ENCODE measurements at places on chromosomes 2 and 18.

DNA sequence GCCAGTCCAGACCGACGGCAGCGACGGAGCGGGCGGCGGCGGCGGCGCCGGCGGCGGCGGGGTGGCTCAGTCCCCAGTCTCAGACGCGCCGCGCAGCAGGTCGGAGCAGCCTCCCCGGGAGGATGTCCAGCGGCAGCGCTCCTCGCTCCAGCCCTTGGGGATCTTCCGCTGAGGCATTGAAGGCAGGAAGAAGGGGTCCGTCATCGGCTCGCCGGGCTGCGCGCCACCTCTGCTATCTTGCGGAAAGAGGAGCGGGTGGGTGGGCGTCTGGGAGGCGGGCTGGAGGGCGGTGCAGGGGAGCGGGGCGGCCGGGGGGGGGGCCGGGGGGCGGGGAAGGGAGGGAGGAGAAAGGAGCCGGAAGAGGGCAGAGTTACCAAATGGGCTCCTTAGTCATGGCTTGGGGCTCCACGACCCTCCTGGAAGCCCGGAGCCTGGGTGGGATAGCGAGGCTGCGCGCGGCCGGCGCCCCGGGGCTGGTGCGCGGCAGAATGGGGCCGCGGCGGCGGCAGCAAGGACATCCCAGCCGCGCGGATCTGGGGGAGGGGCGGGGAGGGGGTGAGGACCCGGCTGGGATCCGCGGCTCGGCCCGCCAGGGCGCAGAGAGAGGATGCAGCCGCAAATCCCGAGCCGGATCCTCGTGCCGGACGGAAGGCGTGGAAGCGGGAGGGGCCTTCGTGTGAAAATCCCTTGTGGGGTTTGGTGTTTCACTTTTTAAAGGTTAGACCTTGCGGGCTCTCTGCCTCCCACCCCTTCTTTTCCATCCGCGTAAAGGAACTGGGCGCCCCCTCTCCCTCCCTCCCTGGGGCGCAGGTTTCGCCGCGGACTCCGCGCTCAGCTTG is at the start of gene NETO1:
TSS of gene NETO1 (minus strand) at position 242 of the 839 bp plus-strand sequence. CDS start 696 bp downstream, outside the sequence.
- peak; percentile 62 for DNase-seq

GRCh38 chr18:57029761-57030160 is 117.1 kb upstream of the BOD1L2 start:
- no peak for DNase-seq

DNA sequence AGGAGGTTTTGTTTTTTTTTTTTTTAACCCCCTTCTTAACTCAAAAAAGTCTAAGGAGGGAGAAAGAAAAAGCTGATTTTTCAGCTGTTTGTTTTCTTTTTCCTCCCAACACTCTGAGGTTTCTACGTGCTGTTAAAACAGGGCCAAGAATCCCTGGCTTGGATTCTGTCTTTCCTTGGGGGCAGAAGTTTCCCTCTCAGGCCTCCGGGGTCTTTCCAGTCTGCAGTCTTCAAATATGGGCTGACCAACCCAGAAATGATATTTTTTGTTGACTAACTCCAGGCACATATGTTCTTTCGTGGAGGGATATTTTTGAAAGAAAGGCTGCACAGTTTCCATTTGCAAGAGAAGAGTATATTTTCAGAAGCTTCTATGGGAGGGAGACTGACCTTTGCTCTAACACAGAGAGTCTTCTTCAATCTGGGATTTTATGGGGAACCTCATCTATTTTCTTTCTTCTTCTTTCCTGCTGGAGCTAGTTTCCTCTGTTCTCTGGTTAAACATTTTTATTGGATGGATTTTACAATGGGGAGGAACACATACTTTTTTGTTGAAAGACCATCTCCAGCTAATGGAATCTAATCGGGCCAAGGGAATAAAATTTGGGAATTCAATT is 93.3 kb upstream of the SPRED2 start:
- DNase-seq, result no peak

- DNase-seq, result no peak
Measured at GRCh38 chr18:26267357-26267930, 41.2 kb downstream of the TAF4B start.

DNA sequence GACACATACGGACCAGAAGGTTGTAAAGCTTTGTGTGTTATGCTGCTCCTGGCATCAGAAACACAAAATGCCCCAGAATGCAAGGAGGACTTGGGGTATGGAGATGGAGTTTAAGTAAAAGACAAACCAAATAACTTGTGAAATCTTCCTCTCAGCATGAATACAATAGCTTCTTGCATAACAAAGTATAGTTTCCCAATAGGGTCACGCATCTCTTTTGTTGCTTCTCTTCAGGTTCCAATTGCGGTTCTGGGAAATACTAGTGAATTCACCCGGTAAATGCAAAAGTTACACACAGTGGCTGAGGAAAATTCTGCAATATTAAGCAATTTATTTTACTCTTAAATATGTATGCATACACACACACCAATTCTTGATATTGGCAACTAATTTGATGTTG is 339.2 kb upstream of the EPHA4 start:
- no peak for DNase-seq

GRCh38 chr18:61236356-61237057 is 96.7 kb upstream of the CDH20 start:
- no peak for DNase-seq

DNA sequence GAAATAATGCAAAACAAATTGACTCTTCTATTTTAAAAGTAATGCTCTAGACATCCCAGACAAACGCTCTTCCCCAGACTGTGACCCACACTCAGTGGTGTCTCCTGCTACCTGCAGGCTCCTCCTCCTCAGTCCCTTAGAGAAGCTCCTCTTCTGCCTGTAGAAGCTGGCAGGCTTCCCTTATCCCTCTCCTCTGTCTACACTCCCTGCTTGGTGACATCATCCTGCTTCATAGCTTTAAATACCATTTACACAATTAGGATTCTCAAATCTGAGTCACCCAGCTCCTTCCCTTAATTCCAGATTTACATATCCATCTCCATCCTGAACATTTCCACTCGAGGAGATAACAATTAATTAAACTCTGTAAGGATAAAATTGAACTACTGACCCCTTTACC is 167.9 kb downstream of the FBXO15 start:
- DNase-seq, result no peak

GRCh38 chr2:169240405-169240804 is 121.9 kb downstream of the LRP2 start:
- no peak for DNase-seq

- peak; percentile 1 for DNase-seq
Measured at GRCh38 chr18:26710470-26711096, 154.9 kb downstream of the AQP4 start.

GRCh38 chr2:44004735-44005602 is 9.2 kb upstream of the LRPPRC start:
- no peak for DNase-seq

DNA sequence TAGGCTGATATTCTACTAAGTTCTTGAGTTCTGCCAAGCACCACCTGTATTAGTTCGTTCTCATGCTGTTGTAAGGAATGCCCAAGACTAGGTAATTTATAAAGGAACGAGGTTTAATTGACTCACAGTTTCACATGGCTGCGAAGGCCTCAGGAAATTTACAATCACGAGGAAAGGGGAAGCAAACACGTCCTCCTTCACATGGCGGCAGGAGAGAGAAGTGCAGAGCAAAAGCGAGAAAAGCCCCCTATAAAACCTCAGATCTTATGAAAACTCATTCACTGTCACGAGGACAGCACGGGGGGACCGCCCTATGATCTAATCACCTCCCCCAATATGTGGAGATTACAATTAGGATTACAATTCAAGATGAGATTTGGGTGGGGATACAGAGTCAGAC is 47.7 kb upstream of the YWHAQ start:
- no peak for DNase-seq

DNA sequence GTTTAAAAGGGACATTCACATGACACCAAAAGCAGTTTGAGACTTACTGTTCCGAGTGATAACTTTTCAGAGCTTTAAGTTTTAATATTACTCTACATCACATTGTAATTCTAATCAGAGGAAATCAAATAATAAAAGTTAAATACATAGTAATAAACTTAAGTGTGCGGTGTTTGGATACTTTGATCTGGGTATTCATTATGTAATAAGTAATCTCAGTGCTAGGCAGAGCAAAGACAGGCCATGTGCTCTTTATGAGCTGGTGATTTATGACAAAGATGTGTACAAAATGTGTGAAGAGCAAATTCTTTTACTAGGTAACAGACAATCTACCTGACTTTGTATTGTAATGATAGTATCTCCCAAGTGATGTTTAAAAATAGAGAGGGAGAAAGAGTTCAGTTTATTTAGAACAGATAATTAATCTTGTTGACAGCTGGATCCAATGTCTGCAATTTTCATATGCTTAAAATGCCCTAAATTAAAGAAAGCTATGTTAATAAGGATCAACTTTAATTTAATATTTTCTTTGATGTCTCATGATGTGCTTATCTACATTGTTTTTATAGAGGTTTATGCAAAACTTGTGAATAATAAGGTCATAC is 4.4 kb downstream of the CFAP221 start:
- DNase-seq, result no peak

GRCh38 chr2:83143946-83144345 is 1315.1 kb downstream of the SUCLG1 start:
- DNase-seq, result no peak

DNA sequence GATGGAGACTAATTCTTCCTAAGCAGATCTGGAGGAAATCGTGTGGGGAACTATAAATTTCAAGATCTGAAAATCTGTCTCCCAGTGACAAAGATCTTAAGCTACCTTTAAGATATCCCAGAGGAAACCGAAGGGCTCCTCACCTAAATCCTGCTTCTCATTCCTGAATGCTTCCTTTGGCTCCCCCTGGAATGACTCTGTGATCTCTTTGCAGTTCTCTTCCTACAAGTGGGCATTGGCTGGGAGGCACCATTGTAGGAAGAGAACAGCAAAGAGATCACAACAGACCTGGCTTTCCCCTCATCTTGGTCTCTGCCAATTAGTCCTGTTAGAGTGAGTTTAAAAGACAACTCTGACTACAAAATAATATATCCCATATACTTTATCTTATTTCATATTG is 70.0 kb upstream of the KCNH7 start:
- no peak for DNase-seq

DNA sequence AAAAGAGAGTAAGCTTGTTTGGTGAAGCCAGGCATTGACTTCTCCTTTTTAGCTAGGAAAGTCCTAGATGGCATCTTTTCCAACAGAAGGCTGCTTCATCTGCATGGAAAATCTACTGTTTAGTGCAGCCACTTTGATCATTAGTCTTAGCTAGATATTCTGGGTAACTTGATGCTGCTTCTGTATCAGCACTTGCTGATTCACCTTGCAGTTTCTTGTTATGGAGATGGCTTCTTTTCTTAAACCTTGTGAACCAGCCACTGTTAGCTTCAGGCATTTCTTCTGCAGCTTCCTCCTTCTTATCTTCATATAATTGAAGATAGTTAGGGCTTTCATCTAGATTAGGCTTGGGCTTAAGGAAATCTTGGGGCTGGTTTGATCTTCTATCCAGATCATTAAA is 639.7 kb downstream of the TDRD15 start:
- no peak for DNase-seq

GRCh38 chr2:175698061-175698460 is 304.0 kb downstream of the LNPK start:
- DNase-seq, result no peak

- DNase-seq, result no peak
Measured at GRCh38 chr2:25743132-25743830, 69.9 kb upstream of the DTNB start.

- DNase-seq, result peak; percentile 86
Measured at GRCh38 chr2:54483426-54483825, 27.3 kb downstream of the SPTBN1 start.

- DNase-seq, result no peak
Measured at GRCh38 chr2:233242231-233242927, 9.1 kb upstream of the ATG16L1 start.

GRCh38 chr2:55498582-55498981 is 20.9 kb upstream of the CFAP36 start:
- DNase-seq, result no peak

DNA sequence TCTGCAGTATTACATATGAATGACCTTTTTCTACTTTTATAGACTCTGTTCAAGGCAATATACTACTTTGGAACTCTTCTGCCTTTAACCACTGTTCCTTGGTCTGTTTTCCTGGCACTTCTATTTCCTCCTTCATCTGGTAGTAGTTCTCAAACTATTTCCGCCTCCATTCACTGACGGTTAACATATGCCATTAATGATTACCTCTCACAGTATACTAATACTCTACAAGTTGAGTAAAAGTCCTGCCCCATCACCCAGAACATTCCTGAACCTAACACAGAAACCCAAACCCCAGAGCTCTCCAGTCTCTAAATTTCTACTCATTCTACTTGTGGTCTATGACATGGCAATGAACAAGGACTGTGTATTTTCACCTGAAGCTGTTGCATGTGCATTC is 4.5 kb downstream of the GFPT1 start:
- no peak for DNase-seq

DNA sequence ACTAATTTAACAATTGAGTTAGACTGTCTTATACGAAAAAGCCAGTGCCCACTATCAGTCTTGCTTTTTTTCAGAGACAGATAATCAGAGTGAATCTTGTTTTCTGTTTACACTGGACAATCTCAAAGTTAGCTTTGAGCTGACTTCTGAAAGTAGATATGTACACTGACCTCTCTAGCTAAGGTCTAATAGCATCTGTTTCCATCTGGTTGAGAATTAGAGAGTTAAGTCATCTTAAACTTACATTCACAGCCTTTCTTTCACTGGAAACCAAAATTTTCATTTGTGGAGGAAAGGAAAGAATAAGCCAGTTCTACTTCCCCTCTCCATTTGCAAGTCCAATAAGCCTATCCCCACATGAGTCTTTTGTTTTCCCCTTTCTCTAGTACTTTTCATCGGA is 89.3 kb downstream of the VRK2 start:
- DNase-seq, result no peak

DNA sequence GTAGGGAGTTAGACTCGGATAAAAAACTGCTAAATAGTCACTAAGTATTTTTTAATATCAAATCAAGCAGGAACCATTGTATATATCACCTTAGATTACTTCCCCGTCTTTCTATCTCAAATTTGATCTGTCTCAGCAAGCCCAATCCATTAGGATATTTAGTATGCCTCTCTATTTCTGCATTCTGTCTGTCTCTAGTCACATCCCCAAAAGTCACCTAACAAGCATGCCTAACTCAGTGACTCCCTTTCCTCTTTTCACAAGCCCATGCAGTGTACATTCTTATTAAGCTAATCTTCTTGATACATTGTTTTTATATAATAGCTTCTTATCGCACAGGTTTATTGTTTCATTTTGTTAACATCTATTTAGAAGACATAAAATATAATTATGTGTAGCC is 57.8 kb downstream of the PDE1A start:
- DNase-seq, result no peak

- DNase-seq, result no peak
Measured at GRCh38 chr2:27572439-27572838, 10.4 kb upstream of the ZNF512 start.

- DNase-seq, result no peak
Measured at GRCh38 chr2:230569298-230569697, 143.3 kb upstream of the CAB39 start.
